Hematopoietic multipotent progenitor cell treated with erythropoietin and hydrocortisone succinate and interleukin-3 and kit ligand, for 6 days (in vitro differentiated cells): ENCODE measurements at places on chromosomes 1 and 21.
A peak's percentile ranks its signal among the peaks of the same experiment; 100 is the strongest.

DNA sequence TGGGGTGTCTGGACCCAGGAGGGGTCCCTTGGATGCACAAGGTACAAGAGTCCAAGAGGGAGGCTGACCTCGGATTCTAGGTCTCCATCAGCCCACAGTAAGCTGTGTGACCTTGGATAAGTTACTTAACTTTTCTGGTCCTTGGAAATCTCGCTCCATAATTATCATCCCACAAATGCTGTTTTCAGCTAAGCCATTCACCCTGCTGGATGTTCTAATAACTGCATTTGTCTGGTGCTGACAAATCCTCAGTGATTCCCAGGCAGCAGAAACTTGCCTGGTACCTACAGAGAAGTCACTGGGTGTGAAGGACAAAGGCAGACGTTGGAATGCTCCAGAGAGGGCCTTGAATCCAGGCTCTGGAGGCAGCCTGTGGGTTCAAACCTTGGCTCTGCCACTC is 89.7 kb downstream of the IGSF21 start:
- no peak for DNase-seq

- DNase-seq, result no peak
Measured at GRCh38 chr1:69321311-69321710, 246.4 kb upstream of the LRRC7 start.

- DNase-seq, result no peak
Measured at GRCh38 chr1:246435421-246436041, 71.5 kb downstream of the SMYD3 start.

- DNase-seq, result peak; percentile 85
Measured at GRCh38 chr1:160567858-160568682, 11.2 kb downstream of the CD84 start.

GRCh38 chr1:37519613-37520012 is 5.0 kb upstream of the MEAF6 start:
- no peak for DNase-seq

DNA sequence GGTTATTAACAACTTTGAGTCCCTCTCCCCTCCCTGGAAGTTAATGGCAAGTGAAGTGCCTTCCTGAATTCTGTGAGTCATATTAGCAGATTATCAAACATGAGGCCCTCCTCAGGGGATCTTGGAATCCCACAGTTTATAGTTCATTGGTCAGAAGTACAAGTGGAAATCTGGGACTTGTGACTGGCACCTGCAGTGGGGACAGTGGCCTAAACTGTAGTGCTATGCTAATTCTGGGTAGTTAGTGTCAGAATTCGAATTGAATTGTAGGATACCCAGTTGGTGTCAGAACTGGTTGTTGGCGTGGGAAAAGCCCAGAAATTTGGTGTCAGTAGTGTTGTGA is 26.2 kb downstream of the ZYG11B start:
- DNase-seq, result no peak

GRCh38 chr1:188224263-188224662 is 1395.5 kb downstream of the PLA2G4A start:
- no peak for DNase-seq

- no peak for DNase-seq
Measured at GRCh38 chr1:231313661-231314060, 24.0 kb downstream of the EXOC8 start.

DNA sequence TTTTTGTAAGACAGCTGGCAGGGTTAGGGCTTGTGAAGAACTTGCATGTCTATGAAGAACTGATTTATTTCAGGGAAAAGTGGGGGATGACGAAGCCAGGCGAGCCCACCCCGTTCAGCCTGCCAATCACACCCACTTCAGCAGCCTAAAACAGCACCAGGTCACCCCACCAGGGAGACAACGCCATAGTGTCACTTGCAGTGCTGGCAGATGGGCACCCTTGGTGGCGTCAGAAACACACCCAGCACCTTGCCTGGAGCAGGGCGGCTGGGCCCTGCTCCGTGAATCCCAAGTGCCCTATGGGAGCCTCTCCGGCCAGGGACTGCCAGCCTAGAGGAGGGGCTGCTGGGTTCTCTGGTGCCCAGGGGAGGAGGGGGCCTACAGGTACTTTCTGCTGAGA is 5.0 kb upstream of the NADK start:
- no peak for DNase-seq

DNA sequence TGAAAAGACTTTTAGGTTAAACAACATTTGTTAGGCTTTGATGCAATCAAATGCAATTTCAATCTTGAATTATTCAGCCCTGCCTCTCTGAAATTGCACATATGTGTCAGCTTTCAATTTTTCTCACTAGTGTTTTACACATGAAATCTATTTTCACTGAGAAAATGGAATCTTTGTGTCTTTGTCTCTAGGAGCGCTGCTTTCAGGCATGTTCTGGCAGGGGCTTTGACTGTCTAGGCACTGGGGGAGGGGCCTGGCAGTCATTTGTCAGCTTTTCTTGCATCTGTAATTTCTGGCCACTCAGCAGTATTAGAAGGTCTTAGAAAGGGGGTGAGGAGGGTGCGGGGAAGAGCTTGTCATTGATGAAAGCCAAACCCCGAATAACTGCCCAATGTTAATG is 264.4 kb downstream of the PTPRC start:
- no peak for DNase-seq

- no peak for DNase-seq
Measured at GRCh38 chr21:45090966-45091365, 16.6 kb downstream of the ADARB1 start.

DNA sequence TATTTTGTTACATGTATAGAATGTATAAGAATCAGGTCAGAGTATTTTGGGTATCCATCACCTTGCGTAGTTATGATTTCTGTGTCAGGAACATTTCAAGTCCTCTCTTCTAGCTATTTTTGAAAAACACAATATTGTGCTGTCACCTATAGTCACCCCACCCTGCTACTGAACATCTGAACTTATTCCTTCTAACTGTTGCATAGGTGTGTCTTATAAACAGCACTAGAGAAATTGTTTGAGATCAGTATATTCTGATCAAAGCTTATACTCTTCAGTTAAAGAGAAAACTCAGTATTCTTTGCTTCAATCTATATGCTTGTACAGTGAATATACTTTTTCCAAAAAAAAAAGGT is 96.0 kb downstream of the ASH1L start:
- DNase-seq, result no peak

DNA sequence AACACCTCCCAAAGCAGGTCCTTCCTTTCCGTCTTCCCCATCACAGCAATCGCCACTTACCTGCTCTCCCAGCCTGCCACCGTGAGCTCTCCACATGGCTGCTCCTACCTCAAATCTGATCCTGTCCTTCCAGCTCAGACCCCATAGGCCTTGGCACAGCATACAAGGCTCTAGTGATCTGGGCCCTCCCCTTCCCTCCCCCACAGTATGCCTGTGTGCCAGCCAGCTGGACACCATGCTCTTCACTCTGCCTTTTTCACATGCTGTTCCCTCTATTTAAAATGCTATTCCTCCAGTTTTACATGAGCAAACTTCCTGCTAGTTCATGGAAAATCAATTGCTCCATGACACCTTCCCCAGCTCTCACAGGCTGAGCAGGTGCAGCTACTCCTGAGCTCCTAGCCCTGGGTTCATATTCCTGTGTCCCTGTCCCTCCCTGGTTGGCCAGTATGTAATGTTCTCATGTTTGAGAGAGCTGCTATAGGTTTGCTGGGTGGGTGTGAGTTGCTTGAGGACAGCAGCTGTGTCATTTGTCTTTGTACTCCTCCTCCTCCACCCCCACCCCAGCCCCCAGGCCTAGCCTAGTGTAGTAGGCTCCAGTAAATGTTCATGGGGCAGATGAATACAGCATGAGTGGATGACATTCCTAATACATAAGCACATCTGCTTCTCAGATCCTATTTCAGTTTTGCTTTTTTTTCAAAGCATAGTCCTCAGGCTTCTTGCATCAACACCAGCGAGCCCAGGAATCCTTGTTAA is 6.3 kb upstream of the TNNT2 start:
- no peak for DNase-seq

DNA sequence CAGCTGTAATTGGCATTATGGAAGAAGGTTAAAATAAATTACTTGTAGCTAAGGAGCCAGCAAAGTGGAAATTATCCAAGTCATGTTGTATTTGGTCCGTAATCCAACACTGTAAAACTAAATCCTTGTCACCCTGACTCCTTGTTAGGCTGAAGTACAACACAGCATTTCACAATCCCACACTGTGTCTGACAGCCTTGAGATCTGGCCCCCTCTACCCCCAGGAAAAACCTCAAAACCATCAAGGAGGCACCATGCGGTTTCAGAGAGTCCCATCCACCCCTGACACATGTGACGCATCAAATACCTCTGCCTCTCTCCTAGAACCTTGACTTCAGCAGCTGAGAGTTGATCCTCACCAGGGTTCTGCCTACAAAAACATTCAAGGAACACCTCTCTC is 41.0 kb downstream of the LMX1A start:
- DNase-seq, result no peak

GRCh38 chr1:228149406-228150119 is at the start of gene GJC2:
Gene GJC2, plus strand, starts transcription at chr1:228149930. Its CDS starts 7,829 bp downstream, at chr1:228157759.
- no peak for DNase-seq
